Hypothalamus (tissue), 51 donors: ENCODE measurements at places on chromosomes 11 and 22.

DNA sequence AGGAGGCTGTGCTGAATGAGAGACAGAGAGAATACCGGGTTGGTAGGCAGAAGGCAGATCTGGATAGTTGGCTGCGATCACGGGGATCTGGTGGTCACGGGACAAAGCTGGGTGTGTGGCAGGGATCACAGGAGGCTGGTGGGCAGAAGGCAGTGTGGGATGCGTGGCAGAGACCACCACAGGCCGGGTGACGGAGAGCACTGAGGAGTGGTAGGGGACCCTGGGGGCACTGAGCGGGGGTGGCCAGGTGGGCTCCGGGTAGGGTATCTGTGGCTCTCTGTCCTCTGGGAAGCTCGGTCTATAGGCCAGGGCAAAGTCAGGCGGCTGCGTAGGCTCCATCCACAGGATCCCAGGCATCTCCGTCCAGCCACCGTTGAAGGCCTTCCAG, 1.4 kb downstream of the CD248 start:
- no peak for DNase-seq

DNA sequence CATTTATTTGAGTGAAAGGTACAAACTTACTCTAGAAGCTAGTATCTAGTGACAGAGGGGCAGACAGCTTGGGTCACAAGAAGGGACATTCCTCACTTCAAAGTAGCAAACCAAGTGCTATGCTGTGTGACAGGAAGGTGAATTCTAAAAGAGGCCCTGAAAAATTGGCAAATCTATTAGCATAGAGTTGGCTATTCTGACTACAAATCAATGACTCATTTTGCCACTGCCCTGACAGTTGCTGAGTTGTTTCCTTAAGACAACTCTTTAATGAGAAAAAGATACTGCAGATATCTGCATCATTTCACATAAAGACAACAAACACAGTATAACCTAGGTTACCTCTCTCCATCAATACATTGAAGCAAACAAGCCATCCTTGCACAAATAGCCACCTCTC, 524.0 kb upstream of the LRRC4C start:
- no peak for DNase-seq

DNA sequence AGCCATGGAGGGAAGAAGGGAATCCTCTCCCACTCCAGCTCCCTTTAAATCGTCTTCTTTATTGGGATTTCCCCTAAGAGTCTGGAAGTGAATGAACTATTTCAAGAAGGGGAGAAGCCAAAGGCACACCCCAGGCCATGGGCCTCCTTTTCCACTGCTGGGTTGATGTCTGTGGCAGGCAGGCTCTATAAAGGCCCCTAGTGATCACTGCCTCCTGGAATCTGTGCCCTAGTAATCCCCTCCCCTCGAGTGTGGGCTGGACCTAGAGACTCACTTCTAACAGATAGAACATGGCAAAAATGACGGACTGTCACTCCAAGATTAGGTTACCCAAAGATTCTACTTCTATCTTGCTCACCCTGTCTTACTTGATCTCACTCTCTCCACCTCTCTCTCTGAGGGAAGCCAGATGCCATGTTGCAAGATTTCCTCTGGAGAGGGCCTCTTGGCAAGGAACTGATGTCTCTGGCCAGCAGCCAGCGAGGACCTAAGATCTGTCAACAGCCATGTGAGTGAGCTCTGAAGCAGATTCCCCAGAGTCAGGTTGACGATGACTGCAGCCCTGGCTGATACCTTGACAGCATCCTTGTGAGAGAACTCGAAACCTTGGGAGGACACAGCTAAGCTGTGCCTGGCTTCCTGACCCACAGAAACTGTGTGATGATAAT, 444.8 kb downstream of the SOX6 start:
- no peak for DNase-seq

DNA sequence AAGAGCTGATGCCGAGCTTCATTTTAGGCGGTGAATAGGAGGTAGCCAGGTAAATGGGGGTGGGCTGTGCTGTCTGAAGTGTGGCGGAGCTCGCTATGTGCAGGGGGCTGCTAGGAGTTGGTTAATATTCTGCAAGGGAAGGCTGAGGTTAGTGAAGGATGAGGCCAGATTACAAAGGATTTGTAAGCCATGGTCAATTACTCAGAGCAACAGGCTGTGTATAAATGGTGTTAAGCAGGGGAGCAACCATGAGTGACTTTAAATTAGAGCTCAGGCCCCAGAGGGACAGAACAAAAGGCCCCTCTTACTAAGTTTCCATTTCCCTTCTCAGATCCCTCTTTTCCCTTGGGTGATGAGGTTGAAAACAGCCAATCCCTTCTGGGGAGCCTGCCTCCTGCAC, 7.3 kb upstream of the MCAM start:
- no peak for DNase-seq

GRCh38 chr11:13339195-13340153, 61.9 kb downstream of the BMAL1 start:
- no peak for DNase-seq

DNA sequence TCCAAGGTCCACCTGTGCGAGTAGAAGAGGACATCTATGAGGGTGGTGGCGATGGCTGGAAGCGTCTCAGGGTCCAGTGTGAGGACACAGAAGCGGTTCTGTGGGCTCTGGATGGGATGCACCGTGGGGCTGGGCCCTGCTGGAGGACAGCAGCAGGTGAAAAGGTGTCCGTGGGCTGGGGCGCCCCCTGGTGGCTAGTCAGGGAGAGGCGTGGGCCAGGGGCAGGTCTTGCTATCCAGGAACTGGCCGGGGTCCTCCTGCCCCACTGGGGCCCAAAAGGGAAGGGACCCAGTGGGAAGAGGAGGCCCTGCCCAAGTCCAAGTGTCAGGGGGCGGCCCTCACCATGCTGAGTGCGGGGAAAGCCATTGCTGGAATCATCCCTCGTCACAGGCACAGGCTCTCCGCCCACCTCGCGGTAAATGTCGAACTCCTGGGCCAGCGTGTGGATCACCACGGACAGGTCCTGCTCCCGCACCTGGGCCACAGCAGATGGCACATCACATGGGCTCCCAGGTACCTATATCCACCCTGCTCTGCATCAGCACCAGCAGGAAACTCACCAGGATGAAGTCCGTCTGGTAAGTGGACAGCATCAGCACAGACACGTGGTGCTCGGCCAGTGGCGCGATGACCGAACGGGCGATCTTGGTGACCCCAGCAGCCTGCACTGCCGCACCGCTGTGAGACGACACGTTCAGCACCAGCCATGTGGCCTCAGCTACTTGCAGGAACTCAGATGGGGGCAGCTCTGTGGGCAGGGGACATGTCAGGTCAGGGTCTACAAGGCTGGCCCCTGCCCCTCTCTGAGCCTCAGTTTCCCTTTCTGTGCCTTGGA, 2.3 kb downstream of the CASTOR1 start:
- DNase-seq, result peak; percentile 24

DNA sequence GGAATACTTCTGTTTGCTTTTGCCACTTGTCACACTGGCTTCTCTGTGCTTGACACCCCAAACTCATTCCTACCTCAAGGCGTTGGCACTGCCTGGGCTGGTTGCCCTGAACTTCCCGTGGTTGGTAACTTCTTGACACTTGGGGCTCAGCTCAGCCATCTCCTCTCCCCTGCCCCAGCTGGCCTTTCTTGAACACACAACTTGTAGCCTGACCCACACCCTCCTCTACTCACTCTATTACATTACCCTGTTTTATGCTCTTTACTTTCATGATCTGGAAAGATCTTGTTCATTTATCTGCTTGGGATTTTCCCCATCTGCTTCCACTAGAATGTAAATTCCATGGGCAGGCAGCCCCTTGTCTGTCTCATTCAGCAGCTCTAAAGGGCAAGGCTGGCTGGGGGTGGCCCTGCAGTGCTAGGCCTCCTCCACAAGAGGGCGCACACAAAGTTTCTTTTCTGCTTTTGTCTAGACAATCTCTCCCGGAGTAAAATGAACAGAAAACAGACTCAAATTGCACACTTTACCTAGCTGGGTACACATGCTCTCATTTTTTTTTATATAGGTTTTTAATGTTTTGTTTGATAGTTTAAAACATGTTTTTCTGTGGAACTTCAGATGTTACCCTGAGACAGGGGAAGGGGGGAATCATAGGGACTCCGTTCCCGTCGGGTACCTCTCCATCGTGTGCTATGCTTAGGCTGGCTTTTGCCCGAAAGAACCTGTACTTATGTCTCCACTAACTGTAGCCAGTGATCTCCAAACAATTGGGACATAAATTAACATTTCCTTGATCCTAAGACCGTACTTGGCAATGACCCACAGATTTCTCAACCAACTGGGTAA, 16.4 kb upstream of the MRGPRX2 start:
- DNase-seq, result peak; percentile 36

DNA sequence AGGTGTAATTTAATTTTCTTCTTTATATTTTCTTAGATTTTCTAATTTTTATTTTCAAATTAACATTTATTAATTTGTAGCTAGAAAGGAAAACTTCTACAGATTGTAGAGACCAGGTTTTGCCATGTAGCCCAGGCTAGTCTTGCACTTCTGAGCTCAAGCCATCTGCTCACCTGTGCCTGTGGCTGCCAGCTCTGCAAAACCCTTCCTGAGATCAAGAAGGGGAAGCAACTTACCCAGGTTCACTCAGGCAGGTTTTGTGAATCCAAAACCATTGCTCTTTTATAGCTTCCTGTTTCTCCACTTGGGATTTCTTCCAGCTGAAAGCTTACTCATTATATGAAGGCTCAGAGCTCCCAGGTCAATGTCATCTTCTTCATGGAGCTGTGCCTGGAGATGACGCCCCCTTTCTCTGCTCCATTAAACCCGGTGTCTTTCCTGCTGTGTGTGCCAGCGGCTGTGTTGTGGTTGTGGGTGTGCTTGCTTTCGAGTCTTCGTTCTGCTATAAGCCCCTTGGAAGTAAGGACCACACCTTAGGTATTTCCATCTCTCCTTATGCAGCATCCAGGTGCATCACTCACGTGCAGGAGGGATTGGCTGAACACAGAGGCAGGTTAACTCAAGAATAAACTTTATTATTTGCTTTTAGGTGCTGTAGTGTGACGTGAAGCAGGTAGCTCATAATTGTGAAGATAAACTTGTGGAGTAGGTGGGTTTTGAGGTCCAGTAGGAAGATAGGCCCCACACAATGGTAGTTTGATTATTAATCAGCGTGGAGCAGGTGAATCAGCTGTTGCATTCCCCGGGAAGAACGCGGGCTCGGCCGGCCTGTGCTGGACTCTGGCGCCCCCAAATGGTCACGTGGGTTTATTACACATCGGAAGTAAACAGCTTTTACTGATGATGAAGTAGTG, 42.2 kb upstream of the INCENP start:
- peak; percentile 80 for DNase-seq

DNA sequence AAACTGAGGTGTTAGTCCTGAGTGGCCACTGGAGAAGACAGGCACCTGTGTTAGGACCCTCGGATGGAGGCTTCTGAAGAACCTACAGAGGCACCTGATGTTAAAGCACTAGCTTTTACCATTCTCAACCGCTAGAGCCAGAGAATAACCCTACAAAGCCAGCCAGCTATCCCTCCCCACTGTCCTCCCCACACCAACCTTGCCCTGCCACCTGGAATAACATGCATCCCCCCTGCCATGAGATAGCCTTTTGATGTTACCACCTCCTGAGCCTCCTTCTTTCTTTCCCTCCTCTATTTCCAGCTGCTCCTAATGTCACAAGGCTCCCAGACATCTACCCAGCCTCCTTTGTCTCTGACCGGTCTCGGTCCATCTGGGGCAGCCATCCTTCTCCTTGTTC, 28.1 kb downstream of the COMMD9 start:
- no peak for DNase-seq

DNA sequence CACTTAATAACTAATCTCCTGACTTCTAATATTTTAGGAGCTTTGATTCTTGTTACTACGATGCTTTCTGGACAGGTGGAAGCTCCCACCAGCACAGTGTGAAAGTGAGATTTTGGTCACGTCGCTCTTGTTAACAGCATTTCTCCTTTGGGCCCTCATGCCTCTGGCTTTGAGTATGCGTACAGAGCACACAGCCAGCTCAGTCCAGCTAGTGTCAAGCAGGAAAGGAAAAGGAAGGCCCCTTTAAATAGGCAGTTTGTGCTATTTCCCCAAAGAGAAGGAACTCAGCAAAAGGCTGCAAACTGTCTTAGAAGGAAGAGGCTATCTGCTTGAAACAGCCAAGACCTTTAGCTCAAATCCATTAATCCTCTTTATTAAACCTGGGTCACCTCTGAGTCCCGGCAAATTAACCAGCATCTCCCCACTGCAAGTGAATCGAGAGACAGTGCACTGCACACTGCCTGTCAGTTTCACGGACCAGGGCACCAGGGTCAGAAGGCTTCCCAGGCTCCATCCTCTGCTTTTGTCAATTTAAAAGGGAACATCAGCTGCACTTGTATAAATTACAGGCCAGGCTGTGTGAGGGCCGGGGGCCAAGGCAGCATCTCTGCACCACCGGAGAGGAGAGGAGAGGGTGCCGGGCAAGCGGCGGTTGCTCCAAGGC, 34.7 kb downstream of the OPCML start:
- no peak for DNase-seq

- DNase-seq, result no peak
Observed at GRCh38 chr11:129705341-129705740, 110.3 kb upstream of the TMEM45B start.

DNA sequence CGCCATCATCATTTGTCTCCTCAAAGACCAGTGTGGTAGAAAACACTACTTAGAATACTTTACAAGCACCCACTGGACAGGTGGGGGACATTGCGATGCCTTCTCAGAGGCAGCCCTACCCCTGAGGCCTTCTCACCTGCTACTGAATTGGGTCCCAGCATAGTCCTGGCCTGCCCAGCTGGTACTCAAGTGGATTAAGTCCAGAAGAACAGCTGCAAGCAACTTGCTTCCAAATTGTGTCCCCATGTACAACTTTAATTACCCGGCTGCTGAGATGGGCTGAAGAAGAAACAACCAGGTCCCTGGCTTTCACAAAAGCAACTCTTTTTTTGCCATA, 12.3 kb downstream of the ABTB2 start:
- no peak for DNase-seq

- no peak for DNase-seq
Observed at GRCh38 chr11:93844568-93844967, 5.8 kb downstream of the VSTM5 start.
